Activated CD8-positive, alpha-beta memory T cell treated with anti-CD3 and anti-CD28 coated beads, Interleukin-2, amount 10 ng/mL, durations not matched to agents 7 days and 5 days (primary cell): ENCODE measurements at places on chromosomes 5 and 9. TPM values are rescaled to one million over a fixed set of nuclear protein-coding genes. Genes with fewer than 3 reads are reported as not detected.
A peak's percentile ranks its signal among the peaks of the same experiment; 100 is the strongest.

DNA sequence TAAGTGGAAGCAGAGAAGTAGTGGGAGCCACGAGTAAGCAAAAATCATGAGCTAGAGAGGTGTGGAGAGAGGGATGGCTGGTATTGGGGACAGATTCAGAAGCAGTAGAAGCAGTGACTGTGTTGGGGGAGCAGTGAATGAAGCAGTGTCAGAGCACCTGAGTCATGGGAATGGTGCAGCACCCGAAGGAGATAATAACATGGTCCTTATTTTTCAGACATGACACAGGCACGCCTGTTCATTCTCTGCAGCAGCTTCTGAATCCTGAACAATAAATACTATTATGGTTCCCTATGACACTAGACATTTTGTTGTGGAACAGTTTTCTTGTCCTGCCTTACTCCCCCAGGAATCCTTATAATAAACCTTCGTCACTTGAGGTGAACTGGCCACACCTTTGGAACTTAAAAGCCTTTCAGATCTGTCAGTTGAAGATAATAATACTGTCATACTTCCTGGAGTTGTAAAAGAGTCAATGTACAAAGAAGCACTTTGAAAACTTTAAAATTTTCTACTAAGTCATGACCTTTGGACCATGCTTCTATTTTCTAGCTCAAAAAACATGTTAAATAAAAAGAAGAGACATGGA is 7.0 kb upstream of the RASA1 start:
- no peak overlapping the region for H3K27ac ChIP-seq
- no peaks in the 10 kb centered on the region for H3K4me1 ChIP-seq
- DNase-seq: no peak
- H3K27me3 ChIP-seq: peaks cover 8% of the 10 kb centered on the region

DNA sequence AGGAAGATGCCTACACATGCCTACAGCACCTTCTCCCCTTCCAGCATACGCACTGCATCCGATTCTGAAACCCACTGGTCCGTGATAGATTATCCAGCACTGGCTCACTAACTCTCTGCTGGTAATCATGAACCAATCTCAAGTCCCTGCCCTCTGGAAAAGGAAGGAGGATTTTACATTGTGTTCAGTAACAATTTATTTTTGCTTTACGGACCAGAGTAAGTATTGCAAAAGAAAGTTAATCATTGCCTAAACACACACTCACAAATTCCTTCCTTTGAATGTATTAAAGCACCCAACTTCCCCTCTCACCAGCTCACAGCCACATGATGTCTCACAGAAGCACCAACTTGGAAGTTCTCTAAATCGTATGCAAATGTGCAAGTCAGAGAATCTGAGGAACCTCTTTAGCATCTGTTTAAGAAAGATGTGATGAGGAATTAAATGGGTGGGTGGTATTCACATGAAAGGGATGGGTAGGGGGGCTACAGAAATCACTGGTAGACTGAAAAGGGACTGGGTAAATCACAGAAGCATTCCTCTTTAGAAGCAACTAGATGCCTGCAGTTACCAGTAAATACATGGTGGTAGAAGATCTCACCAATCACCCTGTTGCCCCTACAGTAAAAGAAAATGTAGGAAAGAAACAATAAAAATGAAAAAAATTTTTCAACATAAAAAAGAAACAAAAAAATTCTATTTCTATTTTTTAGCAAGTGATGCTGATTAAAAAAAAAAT is 8.4 kb downstream of the GNAQ start:
- no peak for DNase-seq
- H3K27me3 ChIP-seq: no peaks in the 10 kb centered on the region
- peaks cover 3% of the 10 kb centered on the region for H3K4me1 ChIP-seq
- no peaks in the 10 kb centered on the region for H3K36me3 ChIP-seq
- H3K27ac ChIP-seq: no peak overlapping the region

DNA sequence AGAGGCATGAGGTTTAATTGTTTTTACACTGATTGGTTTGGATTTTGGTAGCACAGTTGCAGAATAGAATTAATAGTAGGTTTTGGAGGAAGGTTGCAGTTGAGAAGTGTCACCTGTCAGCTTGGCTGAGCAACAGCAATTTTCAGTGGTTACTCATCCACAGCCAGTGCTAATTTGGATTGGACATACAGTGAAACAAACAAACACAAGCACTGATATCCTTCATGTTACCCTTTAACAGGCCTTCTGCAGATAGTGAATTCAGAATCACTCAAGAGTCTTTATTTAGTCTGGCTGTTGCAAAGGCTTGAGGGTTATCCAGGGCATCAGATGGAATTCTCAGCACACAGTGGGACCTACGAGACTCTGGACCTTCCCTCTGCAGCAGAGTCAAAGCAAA is 31.8 kb upstream of the POU4F3 start:
- no peak for DNase-seq
- no peaks in the 10 kb centered on the region for H3K4me1 ChIP-seq
- no peak overlapping the region for H3K4me3 ChIP-seq
- H3K27me3 ChIP-seq: peaks cover 30% of the 10 kb centered on the region

GRCh38 chr5:169691471-169691870 is 54.4 kb downstream of the DOCK2 start:
- H3K27me3 ChIP-seq: no peaks in the 10 kb centered on the region
- peaks cover 61% of the 10 kb centered on the region for H3K36me3 ChIP-seq
- no peak overlapping the region for H3K27ac ChIP-seq
- no peak for DNase-seq
- no peak overlapping the region for H3K4me3 ChIP-seq

DNA sequence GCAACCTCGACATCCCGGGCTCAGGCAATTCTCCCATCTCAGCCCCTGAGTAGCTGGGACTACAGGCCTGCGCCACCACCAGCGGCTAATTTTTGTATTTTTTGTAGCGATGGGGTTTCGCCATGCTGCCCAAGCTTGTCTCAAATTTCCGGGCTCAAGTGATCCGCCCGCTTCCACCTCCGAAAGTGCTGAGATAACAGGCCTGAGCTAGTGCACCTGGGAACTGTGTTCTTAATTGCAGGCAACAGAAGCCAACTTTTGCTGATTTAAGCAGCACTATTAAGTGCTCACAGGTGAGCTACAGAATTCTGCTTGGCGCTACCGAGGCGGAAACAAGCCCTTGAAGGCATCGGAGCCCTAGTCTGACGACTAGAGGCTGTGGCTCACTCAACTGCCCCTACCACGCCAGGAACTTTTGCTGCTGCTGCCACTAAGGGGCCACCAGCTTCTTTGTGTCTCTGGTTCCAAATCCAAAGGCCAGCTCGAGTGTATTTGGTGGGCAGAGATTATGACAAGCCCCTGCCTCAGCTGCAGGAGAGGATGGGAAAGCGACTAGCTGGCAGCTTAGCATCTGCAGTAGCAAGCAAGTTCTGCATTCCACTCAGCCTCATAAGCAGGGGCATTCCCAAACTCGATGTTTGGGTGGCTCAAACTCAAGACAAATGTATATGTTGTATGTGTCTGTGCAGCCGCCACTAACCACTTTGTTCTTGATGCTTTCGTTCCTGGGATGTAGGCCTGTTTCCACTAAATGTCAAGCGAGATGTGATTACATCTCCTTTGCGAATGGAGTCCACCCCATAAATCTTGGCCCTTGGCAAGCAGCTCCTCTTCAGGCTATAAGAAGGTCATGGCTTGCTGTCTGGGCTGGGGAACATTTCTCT is 10.6 kb upstream of the HMCN2 start:
- no peaks in the 10 kb centered on the region for H3K36me3 ChIP-seq
- no peak overlapping the region for H3K27ac ChIP-seq
- no peaks in the 10 kb centered on the region for H3K4me1 ChIP-seq
- DNase-seq: no peak
- H3K27me3 ChIP-seq: peaks cover 37% of the 10 kb centered on the region

- no peaks in the 10 kb centered on the region for H3K36me3 ChIP-seq
- peak overlapping the region; percentile 30 for H3K4me3 ChIP-seq
- peak overlapping the region; percentile 88 for H3K27ac ChIP-seq
- DNase-seq: no peak
- peaks cover 16% of the 10 kb centered on the region for H3K4me1 ChIP-seq
- H3K27me3 ChIP-seq: no peaks in the 10 kb centered on the region
Observed at GRCh38 chr5:107990881-107991810, 320.4 kb upstream of the EFNA5 start.

DNA sequence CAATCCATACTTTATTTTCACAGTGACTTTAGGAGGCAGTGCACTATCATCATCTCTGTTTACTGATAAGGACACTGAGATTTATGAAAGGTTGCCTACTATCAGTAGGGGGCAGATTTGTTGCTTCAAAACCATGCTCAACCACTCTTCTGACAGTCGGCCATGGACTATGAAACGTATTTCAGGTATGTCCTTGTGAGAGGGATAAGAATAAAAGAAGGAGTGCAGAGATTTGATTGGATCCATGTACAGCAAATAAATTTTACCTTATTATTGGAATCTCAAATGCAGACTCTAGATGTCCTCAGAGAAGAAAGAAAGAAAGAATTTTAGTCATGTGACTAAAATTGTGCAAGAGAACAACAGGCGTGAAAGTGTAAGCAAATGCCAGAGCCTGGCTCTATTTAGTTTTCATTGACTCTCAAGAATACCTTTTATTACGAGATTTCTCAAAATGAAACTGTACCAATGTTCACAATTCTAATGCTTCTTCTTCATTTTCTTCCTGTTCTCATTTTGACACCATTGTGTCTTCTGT is 296.6 kb upstream of the RASA1 start:
- DNase-seq: no peak
- H3K4me3 ChIP-seq: no peak overlapping the region
- H3K27ac ChIP-seq: no peak overlapping the region
- peaks cover 19% of the 10 kb centered on the region for H3K27me3 ChIP-seq

DNA sequence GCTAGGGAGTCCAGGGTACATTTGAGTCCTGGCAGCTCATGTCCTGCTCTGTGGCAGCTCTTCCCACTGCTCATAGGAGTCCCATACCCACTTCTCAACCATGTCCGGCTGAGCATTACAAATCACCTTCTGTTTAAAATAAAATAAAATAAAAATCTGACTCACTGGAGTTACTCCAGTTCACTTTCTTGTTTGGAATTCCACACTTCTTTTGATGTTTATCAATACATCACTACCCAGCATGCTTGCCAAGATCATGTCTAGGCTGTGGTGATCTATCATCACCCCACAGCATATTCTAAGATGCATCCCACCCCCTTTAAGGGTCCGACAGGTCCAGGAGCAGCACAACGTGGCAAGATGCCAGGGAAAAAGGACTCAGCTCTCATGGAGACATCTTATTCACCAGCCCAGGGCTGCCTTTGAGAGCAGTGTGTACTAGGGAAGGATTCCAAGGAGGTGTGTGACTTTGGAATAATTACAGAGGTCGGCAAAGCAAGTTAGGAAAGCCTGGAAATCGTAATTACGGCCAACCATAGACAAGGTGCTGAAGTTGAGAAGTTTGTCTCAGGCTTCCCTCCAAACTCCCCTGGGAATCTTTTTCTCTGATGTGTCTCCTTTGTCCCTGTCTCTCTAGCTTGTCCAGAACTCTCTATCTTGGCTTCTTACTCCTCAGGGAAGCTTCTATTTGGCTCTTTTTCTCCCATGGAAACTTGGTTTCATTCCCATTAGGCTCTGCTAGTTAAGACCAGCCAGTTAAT is 111.4 kb upstream of the SLC1A3 start:
- H3K27ac ChIP-seq: no peak overlapping the region
- no peaks in the 10 kb centered on the region for H3K4me1 ChIP-seq
- H3K4me3 ChIP-seq: no peak overlapping the region
- DNase-seq: no peak

DNA sequence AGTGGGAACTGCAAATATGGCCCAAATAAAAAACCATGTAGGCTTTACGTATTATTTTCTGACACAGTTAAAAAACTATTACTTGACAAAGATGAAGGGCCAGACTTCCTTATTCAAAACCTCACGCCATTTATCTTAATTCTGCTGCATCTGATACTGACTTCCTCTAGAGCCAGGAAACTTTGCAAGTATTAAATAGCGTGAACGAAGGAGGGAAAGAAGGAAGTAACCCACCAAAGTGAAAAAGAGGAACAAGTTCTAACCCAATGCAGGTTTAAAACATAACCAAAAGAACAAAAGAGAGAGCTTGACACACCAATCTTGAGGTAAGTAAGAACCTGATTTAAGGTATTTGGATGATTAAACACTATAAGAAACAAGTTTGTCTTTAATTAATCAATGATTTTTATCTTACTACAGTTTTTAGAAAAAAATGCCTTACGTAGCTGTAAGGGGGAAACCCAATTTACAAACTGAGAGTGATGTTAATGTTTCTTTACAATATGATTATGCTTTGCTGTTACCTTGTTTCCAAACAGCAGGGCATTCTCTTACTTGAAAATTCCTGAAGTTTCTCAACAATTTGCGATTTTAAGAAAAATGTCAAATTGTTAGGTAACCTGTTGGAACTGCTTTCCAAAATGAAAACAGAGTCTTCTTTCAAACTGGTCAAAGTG is at the start of gene GAPT:
Gene GAPT (plus strand): TSS at position 220 of the 677 bp plus-strand sequence. CDS start 3,102 bp downstream, outside the sequence.
- no peak within 1 kb of the TSS for H3K4me3 ChIP-seq
- DNase-seq: no peak
- no peaks in the 10 kb centered on the region for H3K36me3 ChIP-seq
- no peaks in the 10 kb centered on the region for H3K4me1 ChIP-seq

GRCh38 chr9:38423973-38424843 is at the start of gene IGFBPL1:
Gene IGFBPL1, minus strand, starts transcription at chr9:38424454. Its CDS starts 30 bp downstream, at chr9:38424424.
- no peaks in the 10 kb centered on the region for H3K36me3 ChIP-seq
- H3K4me3 ChIP-seq: no peak within 1 kb of the TSS
- peaks cover 62% of the 10 kb centered on the region for H3K27me3 ChIP-seq

DNA sequence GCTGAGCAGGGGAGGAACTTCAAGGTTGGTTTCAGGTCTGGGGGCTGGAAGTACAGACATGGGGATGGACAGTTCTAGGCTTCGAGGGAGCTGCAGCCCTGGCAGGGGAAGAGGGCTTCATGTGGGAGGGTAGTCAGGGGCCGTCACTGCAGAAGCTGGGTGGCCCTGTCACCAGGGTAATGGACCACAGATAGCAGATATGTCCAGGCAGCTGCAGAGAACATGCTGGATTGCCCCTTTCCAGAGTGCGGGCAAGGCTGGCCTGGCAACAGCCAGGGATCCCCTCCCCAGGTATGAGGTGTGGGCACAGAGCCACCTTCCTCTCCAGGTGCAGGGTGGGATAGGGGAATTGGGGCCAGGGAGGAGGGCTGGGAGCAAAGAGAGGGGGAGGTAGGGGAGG is 206.5 kb downstream of the GADD45G start:
- no peaks in the 10 kb centered on the region for H3K36me3 ChIP-seq
- DNase-seq: no peak
- H3K4me3 ChIP-seq: no peak overlapping the region
- H3K4me1 ChIP-seq: peaks cover 19% of the 10 kb centered on the region
- H3K27me3 ChIP-seq: peaks cover 45% of the 10 kb centered on the region

DNA sequence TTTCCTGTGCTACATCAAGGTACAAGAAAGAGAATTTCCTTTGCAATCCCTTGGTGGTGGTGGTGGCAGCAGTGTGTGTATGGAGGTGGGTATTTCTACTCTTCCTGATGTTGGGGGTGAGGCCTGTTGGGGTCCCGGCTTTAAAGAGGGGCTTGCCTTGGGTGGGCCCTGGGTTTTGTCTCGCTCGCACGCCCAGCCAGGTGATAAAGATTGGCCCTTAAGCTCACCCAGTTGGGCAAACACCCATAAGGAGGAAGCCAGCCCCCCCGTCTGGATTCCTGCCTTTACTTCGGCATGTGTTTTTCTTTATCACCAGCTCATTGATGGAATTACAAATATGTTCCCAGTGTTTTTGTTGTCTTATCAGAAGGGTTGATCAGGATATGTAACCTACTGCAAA is 16.0 kb upstream of the SARDH start:
- no peak overlapping the region for H3K27ac ChIP-seq
- DNase-seq: no peak
- H3K4me3 ChIP-seq: no peak overlapping the region
- no peaks in the 10 kb centered on the region for H3K36me3 ChIP-seq

The PCDHGB6 gene
- not detected for total RNA-seq

The SARDH gene
- 0.38 TPM for total RNA-seq

The CCL21 gene
- total RNA-seq: not detected

The SAPCD2 gene
- 31.9 TPM for total RNA-seq
